ENCODE measurements at places on chromosomes 1 and 21. TPM values are rescaled to one million over a fixed set of nuclear protein-coding genes. Genes with fewer than 3 reads are reported as not detected.

Gene KCNA2
- polyA plus RNA-seq: 0.32 TPM

Gene SELENON
- 79.9 TPM for polyA plus RNA-seq

Gene OLIG2
- polyA plus RNA-seq: not detected

Gene PLCH2
- 0.47 TPM for polyA plus RNA-seq

Gene PACC1
- 13.2 TPM for polyA plus RNA-seq

Gene ABCG1
- polyA plus RNA-seq: 9.8 TPM

Gene SLC9C2
- 0.06 TPM for polyA plus RNA-seq

Gene ZNF362
- 47.4 TPM for polyA plus RNA-seq

Gene PCP4L1
- polyA plus RNA-seq: 1.4 TPM

Gene MXRA8
- polyA plus RNA-seq: 156 TPM

Gene TAF5L
- 21.0 TPM for polyA plus RNA-seq

Gene AQP10
- polyA plus RNA-seq: not detected

Gene KRTAP13-1
- polyA plus RNA-seq: not detected

Gene CENPF
- polyA plus RNA-seq: 98.8 TPM

Gene HOOK1
- 68.5 TPM for polyA plus RNA-seq

Gene ETS2
- polyA plus RNA-seq: 45.0 TPM

Gene THRAP3
- 151 TPM for polyA plus RNA-seq

Gene ALX3
- polyA plus RNA-seq: not detected

Gene CR1L
- polyA plus RNA-seq: 1.6 TPM

Gene CTTNBP2NL
- polyA plus RNA-seq: 41.2 TPM

Gene PIGK
- polyA plus RNA-seq: 59.3 TPM

Gene TRPM2
- polyA plus RNA-seq: 0.75 TPM

Gene GTF2B
- polyA plus RNA-seq: 53.7 TPM

Gene CITED4
- 3.0 TPM for polyA plus RNA-seq

Gene MRAP
- polyA plus RNA-seq: not detected

Gene FAM72C
- polyA plus RNA-seq: 2.4 TPM

Gene ARMH1
- polyA plus RNA-seq: 8.6 TPM

Gene PM20D1
- 1.1 TPM for polyA plus RNA-seq

Gene RPS6KA1
- 22.9 TPM for polyA plus RNA-seq

Gene PGLYRP4
- polyA plus RNA-seq: not detected

Gene SPRR2F
- polyA plus RNA-seq: not detected

Gene CHODL
- 62.5 TPM for polyA plus RNA-seq

Gene SPATA46
- polyA plus RNA-seq: 0.51 TPM

Gene RHOU
- 16.7 TPM for polyA plus RNA-seq

Gene UMODL1
- polyA plus RNA-seq: 0.31 TPM

Gene CA14
- 9.0 TPM for polyA plus RNA-seq

Gene ADAM30
- polyA plus RNA-seq: not detected

Gene LINGO4
- polyA plus RNA-seq: not detected

Gene IL19
- 0.54 TPM for polyA plus RNA-seq

Gene VCAM1
- polyA plus RNA-seq: 30.0 TPM

Gene FMO1
- 134 TPM for polyA plus RNA-seq

Gene KRTAP19-3
- polyA plus RNA-seq: not detected

Gene NBPF10
- 2.8 TPM for polyA plus RNA-seq

Gene CADM3
- 0.13 TPM for polyA plus RNA-seq

Gene FOXE3
- 0.21 TPM for polyA plus RNA-seq

Gene GBP7
- 0.14 TPM for polyA plus RNA-seq

All from right renal cortex interstitium (tissue), 3 donors.